NCI-H2107 (cell line): ENCODE measurements at places on chromosomes 7 and 10.

DNA sequence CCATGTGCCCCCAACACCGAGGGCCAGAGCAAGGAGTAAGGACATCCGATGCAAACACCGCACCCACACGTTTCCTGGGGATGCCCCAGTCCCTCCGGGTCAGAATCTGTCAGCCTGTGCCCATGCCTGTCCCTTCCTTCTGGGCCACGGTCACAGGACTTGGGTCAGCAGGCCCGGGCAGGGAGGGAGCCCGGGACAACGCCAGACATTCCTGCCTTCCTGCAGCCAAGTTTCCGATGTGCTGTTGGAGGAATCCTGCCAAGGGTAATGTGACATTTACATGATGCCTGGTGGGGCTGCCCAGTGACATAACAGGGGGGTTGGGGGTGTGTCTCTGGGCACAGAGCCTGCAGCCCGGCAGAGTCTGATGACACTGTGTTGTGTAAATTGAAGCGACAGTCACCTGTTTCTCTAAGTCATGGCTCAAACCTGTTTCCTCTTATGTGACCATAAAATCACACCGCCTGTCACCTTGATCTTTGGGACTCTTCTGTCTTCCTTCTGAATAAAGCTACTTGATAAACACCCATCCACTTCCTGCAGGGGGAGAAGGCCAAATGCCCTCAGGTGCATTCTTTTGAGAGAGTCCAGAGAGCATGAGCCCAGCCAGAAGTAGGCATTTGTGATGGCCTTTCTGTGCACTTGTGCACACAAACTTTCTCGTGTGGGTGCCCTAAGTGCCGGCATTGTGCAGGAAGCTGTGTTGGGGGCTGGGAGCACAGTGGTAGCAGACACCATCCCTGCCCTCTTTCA is 175.3 kb upstream of the RHEB start:
- no peak for DNase-seq

DNA sequence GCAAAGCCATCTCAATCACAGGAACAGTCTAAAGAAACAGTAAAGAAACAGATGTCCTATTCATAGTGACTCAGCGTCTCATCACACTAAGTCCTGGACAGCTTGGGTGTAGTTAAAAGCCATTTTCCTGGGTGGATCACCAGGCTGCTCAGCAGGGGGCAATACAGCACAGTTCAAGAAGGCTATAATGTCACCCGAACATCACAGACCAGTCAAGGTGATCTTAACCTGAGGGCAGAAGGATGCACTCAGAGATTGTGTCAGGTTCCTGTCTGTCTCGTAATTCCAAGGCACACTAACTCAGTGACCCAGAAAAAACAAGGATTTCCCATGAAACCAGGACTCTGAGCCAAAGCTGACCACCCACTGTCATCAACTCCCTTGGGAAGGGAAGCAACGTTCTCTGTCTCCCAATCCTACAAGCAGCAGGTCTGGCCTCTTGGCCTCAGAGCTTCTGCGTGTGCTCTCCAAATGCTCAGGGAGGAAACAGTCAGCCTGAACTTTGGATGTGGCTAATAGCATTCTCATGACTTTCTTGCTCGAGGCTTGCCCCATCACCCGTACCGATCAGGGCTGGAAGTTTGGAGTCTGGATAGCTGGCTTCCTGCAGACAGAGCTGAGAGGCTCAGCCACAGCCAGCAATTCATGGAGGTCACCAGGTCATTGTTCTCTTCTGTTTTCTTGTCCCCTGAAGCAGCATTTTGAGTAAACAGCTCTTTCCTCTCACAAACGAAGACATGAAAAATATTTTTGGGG is 90.4 kb upstream of the FAM171A1 start:
- no peak for DNase-seq

GRCh38 chr7:133114519-133114918 is 32.6 kb upstream of the CHCHD3 start:
- no peak for DNase-seq

GRCh38 chr7:20783700-20784387 is 2.8 kb downstream of the SP8 start:
- no peak for DNase-seq

DNA sequence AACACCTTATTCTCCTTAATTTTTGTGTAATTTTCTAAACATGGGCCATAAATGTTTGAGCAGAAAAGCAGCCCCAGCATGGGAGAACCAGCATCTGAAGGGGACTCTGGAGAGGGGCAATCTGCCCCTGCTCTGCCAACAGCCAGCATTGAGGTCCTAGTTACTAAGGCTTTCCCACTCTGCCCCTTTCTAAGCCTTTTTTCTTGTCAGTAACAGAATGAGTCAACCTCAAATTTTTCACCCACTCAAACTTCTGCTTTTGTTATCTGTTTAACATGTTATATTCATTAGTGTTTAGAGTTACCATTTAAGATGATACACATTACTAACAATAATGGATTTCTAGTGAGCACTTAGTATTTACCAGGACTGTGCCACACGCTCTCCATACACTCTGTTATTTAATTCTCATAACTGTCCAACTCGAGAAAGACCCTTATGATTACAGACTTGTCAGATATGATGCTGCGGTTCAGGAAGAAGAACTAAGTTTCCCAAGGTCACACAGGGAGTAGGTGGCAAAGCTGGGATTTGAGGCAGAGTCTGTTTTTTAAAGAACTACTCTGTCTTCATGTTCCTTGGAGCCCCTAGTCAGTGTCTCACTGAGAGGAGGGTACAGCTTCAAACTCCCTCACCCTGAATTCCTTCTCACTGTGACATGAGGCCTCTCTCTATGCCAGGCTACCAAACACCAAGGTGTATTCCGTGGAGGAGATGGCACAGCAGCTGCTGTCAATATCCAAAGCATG is 19.9 kb upstream of the GPAM start:
- DNase-seq = no peak

GRCh38 chr7:132403465-132404110 is 172.7 kb downstream of the PLXNA4 start:
- no peak for DNase-seq

DNA sequence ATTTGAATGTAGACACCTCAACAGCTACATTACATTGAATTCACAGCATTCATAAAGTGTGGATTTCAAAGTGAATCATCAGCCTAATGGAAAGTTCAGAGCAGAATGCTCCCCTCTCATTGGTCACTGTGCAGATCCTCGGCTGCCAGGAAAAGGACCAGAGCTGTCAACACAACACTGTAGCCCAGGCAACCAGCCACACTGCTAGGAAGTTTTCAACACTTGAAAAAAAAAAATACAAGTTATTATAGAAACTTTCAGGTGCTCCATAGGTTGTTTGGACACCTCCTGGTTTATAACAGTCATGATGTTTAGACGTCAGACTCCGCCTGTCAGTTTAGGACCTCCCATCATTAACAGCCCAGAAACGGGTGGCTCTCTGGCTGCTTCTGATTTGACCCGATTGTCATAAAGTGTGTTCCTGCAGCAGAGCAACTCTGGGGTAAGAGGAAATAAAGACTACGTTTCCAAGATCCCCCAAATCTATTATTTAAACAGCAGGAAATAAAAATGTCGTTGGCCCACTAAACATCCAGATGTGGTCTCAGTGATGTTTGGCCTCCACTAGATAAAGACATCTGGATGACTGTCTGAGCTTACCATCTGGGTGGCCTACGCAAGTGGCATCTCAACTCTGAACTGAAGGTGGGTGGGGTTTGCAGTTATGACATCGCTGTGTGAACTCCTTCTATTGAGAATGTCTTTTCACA is 117.4 kb downstream of the CABCOCO1 start:
- no peak for DNase-seq

DNA sequence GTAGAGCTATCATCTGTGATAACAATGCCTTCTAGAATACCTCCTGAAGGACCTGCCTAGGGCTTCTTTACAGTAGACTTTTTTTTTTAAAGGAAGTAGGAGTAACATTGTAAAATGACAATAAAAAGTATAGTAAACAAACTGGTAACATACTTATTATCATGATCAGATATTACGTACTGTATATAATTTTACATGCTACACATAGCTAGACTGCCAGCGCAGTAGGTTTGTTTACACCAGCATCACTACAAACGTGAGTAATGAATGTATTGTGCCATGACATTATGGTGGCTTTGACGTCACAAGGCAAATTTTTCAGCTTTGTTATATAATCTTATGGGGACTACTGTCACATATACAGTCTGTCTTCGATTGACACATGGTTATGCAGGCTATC is 15.4 kb upstream of the ZRANB1 start:
- no peak for DNase-seq

GRCh38 chr7:27106181-27106900 is 3.9 kb upstream of the HOXA2 start:
- peak; percentile 28 for DNase-seq

GRCh38 chr10:88207121-88207546 is 343.7 kb downstream of the PTEN start:
- no peak for DNase-seq

DNA sequence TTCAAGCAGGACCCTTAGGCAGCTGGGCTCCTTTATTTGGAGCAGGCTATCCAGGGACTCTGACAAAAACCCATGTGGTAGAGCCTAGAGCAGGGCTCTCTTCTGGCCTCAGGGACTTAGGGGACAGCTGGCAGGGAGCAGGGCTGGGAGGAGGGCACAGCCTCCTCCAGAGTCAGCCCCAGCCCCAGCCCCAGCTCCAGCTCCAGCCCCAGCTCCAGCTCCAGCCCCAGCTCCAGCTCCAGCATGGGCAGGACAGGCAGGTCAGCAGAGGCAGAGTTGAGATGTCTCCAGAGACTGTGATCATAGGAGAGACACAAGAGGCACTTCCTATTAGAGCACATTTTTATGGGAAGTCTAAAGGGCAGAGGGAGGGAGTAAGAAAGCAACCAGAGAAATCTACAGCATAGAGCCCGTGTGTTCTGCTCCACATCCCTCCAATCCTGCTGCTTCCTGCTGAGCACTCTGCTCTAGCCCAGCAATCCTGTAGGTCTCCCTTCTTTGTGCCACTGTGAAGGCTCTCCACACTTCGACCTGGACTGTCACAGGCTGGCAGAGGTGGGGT is 13.3 kb upstream of the C10orf53 start:
- DNase-seq = no peak

- DNase-seq = no peak
Measured at GRCh38 chr10:93126483-93127052, 52.9 kb downstream of the CYP26A1 start.

GRCh38 chr10:27620430-27621397 is 116.6 kb downstream of the RAB18 start:
- no peak for DNase-seq

- DNase-seq = no peak
Measured at GRCh38 chr10:101397140-101397539, 43.2 kb downstream of the BTRC start.

- no peak for DNase-seq
Measured at GRCh38 chr7:110675383-110676103, 415.4 kb upstream of the LRRN3 start.

DNA sequence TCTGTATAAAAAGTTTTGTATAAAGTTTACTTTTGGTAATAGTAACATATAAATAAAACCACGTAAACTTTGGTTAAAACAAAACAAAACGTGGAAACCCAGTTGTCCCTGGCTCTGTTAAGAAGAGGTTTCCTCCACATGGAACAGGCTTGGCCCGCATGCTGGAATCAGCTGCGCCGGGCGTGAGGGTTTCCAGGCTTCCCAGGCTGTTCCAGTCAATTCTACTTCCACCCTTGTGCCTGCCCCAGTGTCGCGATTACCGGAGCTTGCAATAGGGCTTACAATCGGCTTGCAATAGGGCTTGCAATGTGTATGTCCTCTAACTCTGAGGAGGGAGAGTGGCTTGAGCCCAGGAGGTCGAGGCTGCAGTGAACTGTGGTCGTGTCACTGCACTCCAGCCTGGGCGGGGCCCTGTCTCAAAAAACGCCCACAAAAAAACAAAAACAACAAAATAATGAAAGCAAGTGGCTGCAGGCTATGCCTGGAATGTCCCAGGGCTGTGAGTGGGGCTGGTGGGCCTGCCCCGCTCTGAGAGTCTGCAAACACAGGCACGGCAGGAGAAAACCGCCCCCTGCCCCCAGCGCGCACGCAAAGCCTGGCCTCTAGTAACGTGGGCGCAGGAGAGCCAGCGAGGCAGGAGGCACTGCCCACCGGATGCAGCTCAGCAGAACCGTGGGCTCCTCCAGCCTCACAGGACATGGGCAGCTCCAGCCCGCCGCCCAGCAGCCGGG is 16.3 kb downstream of the CYP2W1 start:
- no peak for DNase-seq

DNA sequence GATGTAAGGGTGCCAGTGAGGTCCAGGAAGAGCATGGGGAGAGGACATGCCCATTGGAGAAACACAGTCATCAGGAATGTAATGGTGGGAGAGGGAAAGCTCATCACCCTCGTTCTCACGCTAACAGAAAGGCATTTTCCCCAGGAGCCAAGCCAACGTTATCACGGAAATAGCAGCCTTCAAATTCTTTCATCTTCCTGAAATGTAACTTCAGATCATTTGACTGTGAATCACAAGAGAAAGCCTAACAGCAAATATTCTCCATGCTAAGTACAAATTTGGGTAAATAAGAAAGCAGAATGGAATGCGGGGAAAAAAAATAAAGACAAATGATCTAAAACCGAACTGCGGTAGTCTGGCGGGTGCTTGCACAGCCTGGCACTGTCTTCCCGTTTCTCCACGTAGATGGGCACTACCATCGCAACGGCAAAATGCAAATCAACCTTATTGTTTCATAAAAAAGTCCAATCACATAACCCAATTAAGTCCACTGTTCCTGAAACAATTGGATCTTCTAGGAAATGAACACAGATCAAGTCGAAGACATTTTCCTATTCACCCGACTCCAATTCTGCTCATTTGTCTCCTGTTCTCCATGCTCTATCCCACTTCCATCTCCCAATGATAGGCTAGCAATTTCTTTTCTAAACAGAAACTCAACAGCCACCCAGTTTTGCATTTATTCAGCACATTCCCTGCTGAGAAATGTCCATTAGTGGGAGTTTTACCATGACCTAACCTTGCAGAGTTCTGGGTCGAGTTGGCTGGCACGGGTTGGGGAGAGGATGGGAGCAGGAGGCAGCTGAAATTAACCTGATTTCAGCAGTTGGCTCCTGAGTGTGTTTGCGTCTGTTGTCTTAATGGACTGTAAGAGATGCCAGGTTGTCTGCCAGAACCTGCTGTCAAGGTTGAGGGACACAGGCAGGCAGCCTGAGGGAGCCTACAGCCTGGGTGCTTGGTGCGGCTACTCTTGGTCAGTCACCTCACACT is 74.6 kb upstream of the FRMD4A start:
- no peak for DNase-seq

GRCh38 chr7:119733127-119733879 is 539.7 kb upstream of the KCND2 start:
- DNase-seq = no peak

- DNase-seq = no peak
Measured at GRCh38 chr7:84446991-84447480, 252.4 kb upstream of the SEMA3A start.

DNA sequence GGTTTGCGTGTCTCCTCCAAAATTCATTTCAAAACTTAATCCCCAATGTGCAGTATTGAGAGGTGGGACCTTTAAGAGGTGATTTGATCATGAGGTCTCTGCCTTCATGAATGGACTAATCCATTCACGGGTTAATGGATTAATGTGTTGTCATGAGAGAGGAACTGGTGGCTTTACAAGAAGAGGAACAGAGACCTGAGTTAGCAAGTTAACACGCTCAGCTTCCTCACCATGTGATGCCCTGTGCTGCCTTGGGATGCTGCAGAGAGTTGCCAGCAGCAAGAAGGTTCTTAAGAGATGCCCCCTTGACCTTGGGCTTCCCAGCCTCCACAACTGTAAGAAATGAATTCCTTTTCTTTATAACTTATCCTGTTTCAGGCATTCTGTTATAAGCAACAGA is 3.7 kb upstream of the TCTN3 start:
- DNase-seq = no peak
